Daoy (cell line): ENCODE measurements at places on chromosomes 1 and 21. TPM values are rescaled to one million over a fixed set of nuclear protein-coding genes. Genes with fewer than 3 reads are reported as not detected.

Gene PGBD5
- 1.0 and 3.6 TPM in 2 replicates for total RNA-seq

Gene ETV3L
- not detected in 2 replicates for total RNA-seq

Gene DSCAM
- 0.63 and 1.4 TPM in 2 replicates for total RNA-seq

Gene GABPA
- total RNA-seq, result 20.4 and 21.0 TPM in 2 replicates

Gene GUCA2A
- not detected in 2 replicates for total RNA-seq

Gene LPAR3
- total RNA-seq, result 0.91 and 1.4 TPM in 2 replicates

Gene DAP3
- total RNA-seq, result 96.4 and 103 TPM in 2 replicates

Gene GNL2
- 140 and 144 TPM in 2 replicates for total RNA-seq

Gene ATP6V1G3
- total RNA-seq, result not detected in 2 replicates

Gene ZNF648
- 0.17 TPM in 1 of 2 replicates, not detected in the other for total RNA-seq

Gene NR1I3
- not detected in 2 replicates for total RNA-seq

Gene CFHR3
- total RNA-seq, result not detected in 2 replicates

Gene AMY2B
- total RNA-seq, result 0.86 TPM in 1 of 2 replicates, not detected in the other
